Activated naive CD8-positive, alpha-beta T cell treated with anti-CD3 and anti-CD28 coated beads, Interleukin-2, amount 10 ng/mL, durations not matched to agents 7 days and 5 days (primary cell): ENCODE measurements at places on chromosomes 4 and X. TPM values are rescaled to one million over a fixed set of nuclear protein-coding genes. Genes with fewer than 3 reads are reported as not detected.

The PNPLA4 gene
- total RNA-seq, result 5.0 TPM

The CLDN2 gene
- total RNA-seq, result not detected

The MSX1 gene
- total RNA-seq, result not detected

The HELT gene
- not detected for total RNA-seq

The RAB9A gene
- total RNA-seq, result 13.4 TPM

The SFRP2 gene
- total RNA-seq, result not detected

GRCh38 chr4:147528054-147528453, 47.2 kb downstream of the EDNRA start:
- DNase-seq, result no peak

- no peak for DNase-seq
Observed at GRCh38 chrX:107659768-107660167, 31.5 kb downstream of the PRPS1 start.

DNA sequence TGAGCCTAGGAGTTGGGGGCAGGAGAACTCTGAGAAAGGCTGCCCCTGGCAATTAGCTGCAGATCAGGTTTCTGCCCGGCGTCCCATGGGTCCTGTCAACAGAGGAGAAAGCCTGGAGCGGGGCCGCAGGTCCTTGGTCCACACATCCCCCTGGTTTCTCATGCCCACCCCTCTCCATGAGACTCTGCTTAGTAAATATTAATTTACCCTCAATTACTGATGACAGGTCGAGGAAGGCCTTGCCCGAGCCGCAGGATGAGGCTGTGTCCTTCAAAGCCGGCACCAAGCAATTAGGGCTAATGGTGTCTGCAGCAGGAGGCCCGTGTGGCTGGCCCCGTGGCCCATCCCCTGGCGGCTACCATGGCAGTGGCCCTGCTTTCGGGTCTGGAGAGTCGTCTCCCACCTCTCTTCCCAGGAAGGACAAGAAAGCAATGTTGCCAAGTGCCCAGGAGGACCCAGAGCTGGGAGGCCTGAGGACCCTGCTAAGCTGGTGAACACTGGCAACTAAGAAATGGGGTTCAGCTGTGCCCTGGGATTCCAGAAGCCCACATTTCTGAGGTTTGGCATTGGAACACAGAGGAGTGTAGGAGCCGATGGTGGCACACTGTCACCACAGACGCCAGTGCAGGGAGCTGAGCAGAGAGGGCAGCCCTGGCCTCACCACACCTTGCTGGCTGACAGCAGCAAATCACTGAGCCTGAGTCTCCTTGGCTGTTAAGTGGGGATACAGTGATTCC, 114.6 kb downstream of the CPZ start:
- no peak for DNase-seq

DNA sequence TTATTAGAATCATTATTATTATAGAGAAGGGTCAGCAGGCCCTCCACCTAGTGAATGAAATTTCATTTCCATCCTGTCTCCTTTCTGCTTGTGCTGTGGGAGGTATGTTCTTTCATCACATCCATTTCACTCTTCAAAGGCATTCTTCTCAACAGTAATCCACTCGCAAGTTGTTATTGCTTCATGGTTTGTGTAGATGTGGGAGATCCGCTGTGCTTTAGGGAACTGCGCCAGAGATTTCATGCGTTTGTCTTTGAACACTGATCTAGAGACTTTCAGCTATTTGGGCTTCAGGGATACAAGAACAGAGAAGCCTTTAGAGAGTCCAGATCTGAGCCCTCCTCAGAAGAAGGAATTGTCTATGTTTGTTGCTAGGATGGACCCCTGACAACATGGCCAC, 53.5 kb upstream of the PUDP start:
- no peak for DNase-seq

- no peak for DNase-seq
Observed at GRCh38 chrX:134821901-134822300, 163.6 kb upstream of the PLAC1 start.

DNA sequence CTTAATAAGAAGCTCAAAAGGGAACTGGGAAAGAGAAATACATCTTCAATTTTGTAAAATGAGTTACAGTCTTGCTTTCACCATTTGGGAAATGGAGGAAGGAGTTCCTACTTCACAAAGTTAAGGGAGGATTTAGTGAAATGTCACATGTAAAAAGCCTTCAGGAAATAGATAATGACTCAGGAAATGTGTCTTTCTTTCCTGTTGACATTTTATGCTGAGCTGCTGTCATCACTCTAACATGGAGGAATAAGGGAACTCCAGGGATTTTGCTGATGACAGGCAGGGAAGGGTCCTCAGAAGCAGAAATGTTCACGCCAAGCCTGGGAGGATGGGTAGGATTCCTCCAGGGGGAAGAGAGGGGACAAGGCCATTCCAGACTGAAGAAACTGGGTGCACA, 251.1 kb downstream of the USP46 start:
- DNase-seq, result no peak
